ENCODE measurements at places on chromosomes 11 and 22.

GRCh38 chr22:49726022-49726681 is 101.5 kb downstream of the BRD1 start:
- DNase-seq: no peak

GRCh38 chr11:96763244-96763643 is 373.4 kb downstream of the JRKL start:
- no peak for DNase-seq

- DNase-seq: no peak
These were observed 6.9 kb upstream of the TOMM22 start for GRCh38 chr22:38674888-38675287.

DNA sequence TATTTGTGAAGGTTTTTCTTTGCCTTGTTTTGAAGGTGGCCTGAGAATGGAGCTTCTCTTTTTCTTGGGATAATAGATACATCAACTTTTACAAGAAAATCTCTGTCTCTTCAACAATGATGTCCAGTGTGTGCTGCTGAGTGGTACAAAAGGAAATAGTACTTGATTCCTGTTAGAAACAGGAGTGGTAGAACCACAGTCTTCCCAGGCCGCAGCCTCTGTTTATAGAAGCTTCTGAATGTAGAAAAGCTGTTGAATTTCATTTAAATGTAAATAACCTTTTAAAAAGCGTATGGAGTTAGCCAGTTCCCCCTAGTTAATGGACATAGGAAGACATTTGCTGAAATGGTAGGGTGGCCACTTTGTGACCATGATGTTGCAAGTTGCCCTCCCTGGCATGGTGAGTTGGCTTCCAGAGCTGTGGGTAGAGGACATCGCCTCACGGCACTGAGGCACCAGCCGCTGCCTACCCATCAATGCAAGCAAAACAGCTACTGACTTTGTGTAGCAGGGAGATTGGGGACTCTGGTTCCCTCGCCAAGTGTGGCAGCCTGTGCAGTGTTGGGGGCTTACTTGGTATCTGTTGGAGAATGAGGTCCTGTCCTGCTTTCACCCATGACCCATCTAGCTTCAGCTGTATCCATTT is 31.6 kb downstream of the C11orf91 start:
- DNase-seq: no peak

- DNase-seq: no peak
These were observed 49.6 kb upstream of the SLC35C1 start for GRCh38 chr11:45755281-45755859.

DNA sequence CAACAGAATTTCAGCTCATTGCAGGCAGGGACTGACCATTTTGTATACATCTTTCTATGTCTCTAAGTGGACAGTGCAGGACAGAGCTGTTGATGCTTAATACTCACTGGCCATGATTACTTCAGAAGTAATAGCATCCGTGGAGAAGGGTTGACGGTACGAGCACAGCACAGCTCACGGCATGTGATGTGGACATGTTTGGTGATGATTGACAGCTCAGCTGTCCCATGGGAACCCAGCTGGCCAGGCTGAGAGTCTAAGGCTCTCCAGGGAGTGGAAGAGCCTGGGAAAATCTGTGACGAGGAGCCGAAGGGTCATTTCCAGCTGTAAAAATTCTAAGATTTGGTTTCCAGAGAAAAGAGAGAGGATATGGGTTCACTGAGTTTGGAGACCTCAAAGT is 198.2 kb downstream of the SNX19 start:
- no peak for DNase-seq

DNA sequence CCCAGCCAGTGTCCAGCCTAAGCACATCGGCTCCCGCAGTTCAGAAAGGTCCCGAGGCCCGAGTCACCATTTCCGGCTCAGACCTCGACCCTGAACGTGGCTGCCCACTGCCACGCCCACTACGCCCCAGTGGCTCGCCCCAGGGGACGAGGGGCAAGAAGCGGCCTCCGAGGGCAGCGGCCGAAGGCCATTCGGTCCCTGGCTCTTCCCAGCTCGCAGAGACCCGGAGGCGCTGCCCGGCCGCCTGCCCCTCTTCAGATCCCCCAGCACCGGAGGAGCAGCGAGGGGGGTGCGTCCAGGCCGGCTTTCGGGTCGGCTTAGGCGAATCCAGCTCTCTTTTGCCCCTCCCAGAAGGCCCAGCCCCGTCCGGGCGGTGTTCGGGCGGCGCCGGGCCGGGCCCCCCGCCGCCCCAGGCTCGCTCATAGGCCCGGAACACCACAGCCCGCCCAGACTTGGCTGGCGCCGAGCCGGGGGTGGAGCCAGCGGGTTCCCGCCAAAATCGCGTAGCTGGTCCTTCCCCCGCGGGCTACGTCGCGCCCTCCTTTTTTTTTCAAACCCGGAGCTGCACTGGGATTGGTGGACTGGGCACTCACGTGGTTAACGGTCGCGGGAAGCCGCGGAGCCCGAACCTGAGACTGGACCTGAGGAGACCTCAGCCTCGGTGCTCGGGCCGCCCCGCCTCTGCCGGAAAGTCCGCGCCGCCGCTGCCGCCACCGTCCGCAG is at the start of gene WEE1:
Gene WEE1 (plus strand): TSS at position 619 of the 723 bp plus-strand sequence. CDS start 264 bp downstream, outside the sequence.
- DNase-seq: peak; percentile 95

DNA sequence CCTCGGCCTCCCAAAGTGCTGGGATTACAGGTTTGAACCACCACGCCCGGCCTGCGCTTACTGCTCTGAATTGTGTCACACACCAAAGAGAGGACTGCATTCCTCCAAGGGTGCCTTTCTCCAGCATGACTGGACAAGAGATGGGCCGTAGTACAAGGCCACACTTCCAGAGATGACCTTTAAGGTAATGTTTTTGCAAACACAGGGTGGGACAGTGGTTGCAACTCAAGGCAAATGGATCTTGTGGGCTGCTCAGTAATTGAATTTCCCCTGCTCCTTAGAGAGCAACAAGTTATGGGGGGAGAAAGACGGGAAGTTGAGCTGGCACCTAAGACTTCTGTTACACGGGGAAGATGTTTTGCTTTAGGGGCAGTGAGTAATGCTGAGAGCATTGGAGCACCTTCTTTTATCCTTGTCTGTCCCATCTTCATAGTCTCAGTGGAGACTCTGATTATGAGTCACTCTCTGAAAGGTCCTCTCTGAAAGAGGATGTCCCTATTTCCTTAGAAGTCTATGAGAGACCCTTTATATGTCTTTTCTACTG is 66.3 kb downstream of the C11orf91 start:
- DNase-seq: no peak

GRCh38 chr22:30882184-30882717 is 86.3 kb downstream of the MORC2 start:
- no peak for DNase-seq

GRCh38 chr22:29205594-29206371 is at the start of gene EMID1:
Gene EMID1, plus strand, starts transcription at chr22:29205896. Its CDS starts 143 bp downstream, at chr22:29206039.
- DNase-seq: no peak

- no peak for DNase-seq
These were observed 437 bp downstream of the KIAA0930 start for GRCh38 chr22:45240104-45240809.

DNA sequence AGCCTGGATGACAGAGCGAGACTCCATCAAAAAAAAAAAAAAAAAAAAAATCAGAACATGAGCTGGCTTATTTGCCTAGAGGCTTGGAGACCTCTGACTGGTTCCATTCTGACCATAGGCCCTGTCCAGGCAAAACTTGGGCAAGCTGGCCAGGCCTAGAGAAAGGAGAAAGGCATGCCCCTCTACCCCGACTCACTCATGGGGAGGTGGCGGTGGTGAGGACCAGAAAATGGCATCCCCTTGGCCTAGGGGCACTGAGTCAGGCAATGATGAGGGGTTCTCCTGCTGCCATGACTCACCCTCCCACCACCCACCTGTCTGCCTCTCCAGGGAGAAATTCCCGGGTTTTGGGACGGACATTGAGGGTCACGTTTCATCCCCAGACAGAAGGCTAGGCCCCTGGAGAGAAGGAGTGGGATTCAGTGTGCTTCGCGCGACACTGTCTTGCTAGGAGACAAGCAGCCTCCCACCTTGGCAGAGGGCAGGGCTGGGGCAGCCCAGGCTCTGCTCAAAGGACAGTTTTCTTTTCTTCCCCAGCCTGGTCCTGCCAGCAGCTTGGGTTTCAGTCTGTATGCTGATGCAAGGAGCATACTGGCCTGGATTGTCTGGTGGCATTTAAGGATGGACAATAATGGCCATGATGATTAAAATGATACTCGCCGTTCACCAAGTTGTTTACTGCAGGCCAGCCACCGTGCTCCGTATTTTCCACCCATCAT is 17.2 kb downstream of the TOB2 start:
- no peak for DNase-seq

DNA sequence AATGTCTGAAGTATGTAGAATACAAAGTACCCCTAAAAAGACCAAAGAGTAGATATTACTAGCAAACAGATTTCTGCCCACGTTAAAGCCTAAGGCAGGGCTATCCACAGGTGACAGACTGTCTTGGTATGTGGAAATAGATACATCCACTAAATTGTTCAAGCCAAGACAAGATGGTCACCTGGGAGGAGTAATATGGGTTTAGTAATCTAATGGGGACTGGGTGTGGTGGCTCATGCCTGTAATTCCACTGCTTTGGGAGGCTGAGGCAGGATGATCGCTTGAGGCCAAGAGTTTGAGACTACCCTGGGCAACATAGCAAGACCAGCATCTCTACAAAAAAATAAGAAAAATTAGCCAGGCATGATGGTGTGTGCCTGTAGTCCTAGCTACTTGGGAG is 7.5 kb downstream of the SGSM3 start:
- DNase-seq: no peak

DNA sequence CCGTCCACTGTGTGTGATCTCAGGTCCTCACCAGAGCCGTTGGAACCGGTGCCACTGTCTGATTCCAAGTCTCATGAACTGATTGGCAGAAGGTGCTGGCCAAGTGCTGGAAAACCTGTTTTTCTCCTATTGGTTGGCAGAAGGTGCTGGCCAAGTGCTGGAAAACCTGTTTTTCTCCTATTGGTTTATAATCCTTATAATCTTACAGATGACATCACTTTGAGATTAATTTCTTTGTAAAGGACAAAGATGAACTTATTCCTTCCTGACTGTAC is 1106.3 kb downstream of the BRD1 start:
- no peak for DNase-seq

DNA sequence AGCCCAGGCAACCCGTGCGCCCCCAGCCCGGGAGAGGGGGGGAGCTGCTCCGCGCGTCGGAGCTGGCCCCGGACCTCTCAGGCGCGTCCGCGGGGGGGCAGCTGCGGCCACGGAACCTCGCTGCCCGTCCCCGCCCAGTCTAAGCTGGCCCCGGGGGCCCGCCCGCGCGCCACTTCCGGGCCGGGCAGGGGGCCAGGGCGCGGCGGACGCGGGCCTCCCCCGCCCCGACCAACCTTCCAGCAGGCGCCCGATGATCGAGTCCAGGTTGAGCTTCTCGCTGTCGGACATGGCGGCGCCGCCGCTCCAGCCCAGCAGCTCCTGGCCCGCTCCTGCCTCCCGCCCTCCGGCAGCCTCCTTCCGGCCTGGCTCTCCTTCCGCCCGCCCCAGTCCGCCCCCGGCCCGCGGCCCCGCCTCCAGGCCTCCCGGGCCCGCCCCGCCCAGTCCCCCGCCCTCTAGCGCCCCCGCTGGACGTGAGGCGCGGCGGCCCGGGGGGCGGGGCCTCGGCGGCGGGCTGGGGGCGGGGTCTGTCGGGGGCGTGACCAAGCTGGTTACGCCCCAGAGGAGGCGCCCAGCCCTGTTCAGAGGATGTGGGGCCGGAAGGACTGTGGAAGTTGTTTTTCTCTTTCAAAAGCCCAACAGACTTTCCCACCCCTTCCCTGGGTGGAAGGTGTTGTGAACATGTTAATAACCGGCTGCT is at the start of gene PPP1CA:
Gene PPP1CA (minus strand): TSS at position 364 of the 697 bp plus-strand sequence. CDS start 76 bp downstream, at position 288.
- DNase-seq: peak; percentile 92

GRCh38 chr22:41178425-41178975 is 26.6 kb upstream of the L3MBTL2 start:
- DNase-seq: no peak

- DNase-seq: no peak
These were observed 162.5 kb downstream of the COMMD9 start for GRCh38 chr11:36126678-36127077.

DNA sequence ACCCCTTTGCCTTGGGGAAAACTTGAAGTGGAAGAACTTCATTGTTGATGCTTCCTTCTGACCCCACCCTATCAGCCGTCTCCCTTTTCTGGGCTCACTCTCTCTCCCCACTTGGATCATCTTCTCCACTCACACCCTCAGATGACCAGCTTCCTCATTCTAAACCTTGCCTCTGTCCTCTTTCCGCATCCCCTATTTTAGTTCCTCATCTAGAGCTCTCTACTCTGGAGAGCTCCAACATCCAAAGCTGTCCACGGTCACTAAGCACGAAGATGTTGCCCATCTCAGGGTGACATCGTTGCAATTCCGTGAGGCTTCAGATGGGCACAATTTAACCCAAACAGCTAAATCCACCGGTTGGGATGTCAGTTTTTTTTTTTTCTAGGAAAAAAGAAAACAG is 31.6 kb upstream of the ME3 start:
- no peak for DNase-seq

DNA sequence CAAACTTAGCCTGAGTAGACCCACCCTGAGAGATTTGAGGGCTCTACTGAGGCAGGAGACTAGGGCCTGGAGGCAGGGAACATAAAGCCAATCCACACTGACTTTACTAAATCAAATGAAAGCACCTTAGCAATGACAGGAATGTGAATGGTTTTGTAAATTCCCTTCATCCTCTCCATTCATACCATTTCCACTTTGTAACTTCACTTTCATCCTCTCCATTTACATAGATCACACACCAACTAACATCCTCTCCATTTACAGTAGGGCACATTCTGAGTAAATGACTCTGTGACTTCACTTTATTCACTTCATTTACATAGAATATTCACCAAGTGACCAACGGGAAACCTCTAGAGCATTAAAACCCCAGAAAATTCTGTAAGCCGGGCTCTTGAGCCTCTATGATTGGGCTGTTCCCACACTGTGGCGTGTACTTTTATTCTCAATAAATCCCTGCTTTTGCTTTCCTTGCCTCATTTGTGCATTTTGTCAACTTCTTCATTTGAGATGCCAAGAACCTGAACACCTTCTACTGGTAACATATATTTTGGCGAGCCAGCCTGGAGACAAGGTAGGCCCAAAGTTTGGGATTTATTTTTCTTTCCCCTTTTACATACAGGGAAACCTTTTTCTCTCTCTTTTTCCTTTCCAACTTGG is 82.9 kb downstream of the PIWIL4 start:
- no peak for DNase-seq

- no peak for DNase-seq
These were observed 9.8 kb upstream of the DDX10 start for GRCh38 chr11:108654994-108655631.

GRCh38 chr22:22791438-22792181 is 96.0 kb upstream of the IGLL5 start:
- no peak for DNase-seq

- DNase-seq: no peak
These were observed 271.9 kb downstream of the ST3GAL4 start for GRCh38 chr11:126627421-126627820.

- no peak for DNase-seq
These were observed 3.3 kb downstream of the TMEM121B start for GRCh38 chr22:17117890-17118289.

DNA sequence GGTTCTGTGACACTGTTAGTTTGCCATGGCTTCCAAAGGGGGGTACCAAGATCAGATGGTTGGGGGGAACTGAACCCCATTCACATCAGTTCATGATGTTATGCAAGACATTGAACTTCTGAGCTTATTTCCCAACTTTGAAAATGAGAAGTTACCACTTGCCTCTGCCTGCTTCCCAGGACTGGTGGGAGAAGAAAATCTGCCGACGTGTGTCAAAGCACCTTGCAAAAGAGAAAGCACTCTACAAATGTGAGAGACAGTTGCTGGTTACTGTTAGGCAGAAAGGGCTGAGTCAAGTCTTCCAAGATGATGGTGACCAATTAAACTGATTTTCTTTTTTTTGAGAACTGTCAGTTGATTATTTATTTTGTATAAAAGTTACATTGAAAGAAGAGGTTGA is 45.6 kb downstream of the SMCO4 start:
- DNase-seq: no peak

GRCh38 chr22:23389271-23390071 is 190.6 kb downstream of the IGLL1 start:
- DNase-seq: no peak
